SK-N-DZ (cell line): ENCODE measurements at places on chromosomes 5 and 9.

DNA sequence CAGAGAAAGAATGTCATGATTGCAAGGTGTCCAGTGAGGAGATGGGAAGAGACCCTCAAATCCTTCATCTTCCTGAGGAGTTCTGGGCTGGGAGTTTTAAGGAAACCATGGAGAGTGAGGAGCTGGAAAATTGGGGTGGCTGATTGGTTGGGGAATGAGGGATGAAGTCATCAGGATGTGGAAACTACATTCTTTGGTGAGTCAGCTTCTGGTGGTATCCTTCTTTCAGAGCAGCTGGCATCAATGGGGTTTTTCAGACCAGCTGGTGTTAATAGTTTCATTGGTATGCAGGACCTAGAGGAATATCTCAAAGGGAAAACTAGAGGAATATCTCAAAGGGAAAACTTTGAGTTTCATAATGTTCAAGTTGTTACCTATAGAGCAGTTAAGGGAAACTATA lies 45.2 kb downstream of the RNF180 start:
- no peak for DNase-seq

DNA sequence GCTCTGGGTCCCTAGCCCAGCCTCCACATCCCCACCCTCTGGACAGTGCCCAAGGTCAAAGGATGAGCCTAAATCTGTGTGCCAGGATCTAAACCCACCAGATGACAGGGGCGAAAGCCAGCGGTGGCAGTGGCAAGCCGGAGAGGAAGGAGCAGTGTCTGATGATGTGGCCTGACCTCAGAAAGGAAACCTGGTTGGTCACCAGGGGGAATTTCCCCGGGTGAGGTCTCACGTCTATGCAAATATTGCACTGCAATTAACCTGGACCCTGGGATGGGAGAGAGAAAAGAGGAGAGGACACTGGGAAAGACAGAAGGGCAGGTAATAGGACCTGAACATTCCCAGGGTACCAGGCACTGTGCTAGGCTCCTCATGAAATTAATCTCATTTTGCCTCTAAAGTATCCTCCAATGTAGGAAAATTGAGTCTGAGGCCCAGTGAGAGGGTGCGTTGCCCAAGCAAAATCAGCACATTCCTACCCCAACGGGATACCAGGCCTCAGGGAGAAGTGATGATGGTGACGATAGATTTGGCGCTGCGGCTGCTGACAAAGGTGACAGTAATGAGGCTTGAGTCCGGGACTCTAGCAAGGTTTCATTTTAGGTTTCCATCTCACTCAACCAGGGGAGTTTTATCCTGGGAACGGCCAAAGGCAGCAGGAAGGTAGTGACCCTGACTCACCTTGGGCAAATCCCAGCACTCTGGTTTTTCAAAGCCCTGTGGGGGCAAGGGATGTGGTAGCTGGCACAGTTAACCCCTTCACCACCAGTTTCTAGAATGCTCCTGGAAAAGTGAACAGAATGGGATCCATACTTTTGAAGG lies 13.4 kb upstream of the TNIP1 start:
- DNase-seq = no peak

- DNase-seq = no peak
Observed at GRCh38 chr9:35741740-35742139, 7.3 kb downstream of the GBA2 start.

DNA sequence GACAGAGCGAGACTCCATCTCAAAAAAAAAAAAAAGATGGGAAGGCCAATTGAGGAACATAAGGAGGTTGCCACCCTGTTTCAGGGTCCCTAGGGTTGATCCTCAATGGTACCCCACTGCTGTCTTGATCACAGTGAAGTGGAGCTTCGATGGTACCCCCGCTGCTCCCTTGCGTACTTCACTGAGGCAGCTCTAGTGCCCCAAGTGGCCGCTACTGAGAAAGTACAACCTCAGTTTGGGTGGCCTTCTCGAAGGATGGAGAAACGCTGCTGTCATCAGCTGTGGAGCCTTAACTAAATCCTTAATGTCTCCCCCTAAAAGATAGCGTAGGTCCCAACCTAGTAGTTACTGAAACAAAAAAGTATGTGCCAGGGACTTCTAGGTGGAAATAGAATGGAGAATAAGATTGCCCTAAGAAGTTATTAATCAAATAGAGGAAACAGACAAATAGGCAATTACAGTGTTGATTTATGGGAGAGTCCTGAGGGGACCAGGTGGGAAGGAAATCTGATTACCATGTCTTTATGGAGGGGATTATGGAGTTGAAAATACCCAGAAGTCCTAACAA lies 6.3 kb downstream of the TESK1 start:
- DNase-seq = peak; percentile 60

DNA sequence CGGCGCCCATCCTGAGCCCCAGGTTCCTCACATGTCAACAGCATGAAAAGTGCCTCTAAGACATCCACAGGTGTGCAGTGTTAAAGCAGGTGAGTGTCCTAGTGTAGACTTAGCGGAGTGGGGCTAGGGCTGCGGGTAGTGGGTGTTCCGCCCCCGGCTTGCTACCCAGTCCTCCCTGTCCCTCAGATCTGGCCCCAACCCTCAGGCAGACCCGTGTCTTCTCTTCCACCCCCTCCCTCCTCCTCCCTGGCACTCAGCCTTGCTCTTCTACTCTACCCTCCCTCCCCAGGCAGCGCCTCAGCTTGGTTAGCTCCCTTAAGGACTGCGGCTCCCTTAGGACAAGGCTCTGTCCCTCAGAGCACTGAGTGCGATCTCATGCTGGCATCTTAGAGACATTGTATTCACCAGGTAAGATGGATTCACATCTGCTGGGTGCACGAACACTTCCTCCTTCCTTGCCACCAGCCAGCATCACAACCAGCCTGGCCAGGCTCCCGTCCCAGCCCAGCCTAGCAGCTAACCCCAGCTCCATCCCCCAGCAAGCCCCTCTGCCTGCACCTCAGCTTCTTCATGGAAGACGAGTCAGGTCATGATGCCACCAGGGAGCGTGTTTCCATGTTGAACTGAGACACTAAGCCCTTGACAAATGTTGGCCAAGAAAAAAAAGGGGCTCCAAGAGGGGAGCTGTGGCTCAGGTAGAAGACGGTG lies 46.8 kb downstream of the NSUN2 start:
- DNase-seq = no peak

GRCh38 chr9:88291856-88292255 lies 96.4 kb upstream of the SPIN1 start:
- DNase-seq = no peak

DNA sequence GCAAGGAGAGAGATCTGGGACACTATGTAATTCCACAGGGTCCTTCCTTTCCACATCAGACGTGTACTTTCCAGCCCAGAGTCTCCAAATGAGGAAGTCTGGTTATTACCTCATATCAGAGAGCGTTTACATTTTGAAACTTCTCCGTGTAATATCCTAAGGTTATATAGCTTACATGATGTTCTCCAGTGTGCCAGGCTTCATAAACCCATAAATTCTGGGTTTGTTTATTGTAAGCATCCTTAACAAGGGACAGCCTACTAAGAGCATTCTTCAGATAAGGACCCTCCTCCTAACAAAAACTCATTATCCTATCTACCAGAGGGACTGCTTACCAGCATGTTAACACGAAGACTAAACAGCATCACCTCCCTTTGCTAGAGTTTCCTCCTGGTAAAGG lies 17.9 kb downstream of the SRFBP1 start:
- no peak for DNase-seq

DNA sequence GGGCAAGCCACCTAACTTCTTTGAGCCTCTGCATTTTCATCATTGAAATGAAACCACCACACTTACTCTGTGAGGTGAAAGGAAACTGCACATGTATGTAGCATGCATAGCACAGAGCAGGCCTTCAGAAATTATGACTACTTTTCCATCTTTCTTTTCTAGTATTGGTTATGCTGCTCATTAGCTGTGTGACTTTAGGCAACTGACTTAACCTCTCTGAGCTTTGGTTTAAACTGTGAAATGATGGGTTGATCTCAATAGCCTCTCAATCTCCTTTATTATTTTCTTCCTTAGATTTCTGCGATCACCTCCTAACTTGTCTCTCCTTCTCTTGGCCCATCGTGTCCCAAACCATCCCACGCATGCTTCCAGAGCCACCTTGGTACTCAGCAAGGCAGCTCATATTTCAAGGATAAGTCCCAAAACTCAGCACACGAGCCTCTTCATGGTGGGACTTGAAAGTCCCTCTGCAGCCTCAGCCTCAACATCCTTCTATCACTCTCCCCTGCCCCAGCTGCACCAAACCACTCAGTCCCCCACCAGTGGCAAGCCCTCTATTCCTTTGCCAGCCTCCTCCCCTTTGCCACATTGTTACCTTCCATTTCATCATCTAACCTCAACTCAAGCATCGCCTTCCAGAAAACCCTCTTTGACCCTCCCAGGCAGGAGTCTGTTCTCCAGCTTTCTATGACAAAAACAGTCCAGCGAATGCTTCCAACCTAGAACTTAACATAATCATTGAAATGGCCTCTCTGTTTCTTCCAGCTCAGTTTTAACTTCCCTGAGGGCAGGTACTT lies 60.3 kb upstream of the DNAH5 start:
- no peak for DNase-seq

DNA sequence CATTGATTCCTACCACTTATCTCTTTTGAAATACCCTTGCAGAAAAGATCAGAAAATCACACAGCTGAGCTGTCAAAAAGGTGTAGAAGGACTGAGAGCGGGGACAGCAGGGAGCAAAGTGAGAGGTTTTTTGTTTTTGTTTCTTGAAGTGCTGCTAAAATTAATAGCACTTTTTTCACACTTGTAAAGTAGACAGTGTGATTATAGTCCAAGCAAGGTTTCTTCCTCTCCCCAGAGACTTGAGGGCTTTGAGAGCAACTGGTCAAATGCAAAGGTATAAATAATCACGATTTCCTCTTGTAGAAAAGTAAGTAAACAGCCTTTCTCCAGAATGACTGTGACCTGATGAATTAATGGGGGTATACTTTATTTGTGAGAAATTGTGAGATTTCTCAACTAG lies 326.9 kb downstream of the ZNF608 start:
- no peak for DNase-seq

- no peak for DNase-seq
Observed at GRCh38 chr9:104094534-104095015, 466 bp downstream of the SMC2 start.

GRCh38 chr5:6804766-6805501 lies 91.7 kb downstream of the TENT4A start:
- DNase-seq = no peak

GRCh38 chr9:111815285-111816070 lies 20.7 kb upstream of the SHOC1 start:
- no peak for DNase-seq

DNA sequence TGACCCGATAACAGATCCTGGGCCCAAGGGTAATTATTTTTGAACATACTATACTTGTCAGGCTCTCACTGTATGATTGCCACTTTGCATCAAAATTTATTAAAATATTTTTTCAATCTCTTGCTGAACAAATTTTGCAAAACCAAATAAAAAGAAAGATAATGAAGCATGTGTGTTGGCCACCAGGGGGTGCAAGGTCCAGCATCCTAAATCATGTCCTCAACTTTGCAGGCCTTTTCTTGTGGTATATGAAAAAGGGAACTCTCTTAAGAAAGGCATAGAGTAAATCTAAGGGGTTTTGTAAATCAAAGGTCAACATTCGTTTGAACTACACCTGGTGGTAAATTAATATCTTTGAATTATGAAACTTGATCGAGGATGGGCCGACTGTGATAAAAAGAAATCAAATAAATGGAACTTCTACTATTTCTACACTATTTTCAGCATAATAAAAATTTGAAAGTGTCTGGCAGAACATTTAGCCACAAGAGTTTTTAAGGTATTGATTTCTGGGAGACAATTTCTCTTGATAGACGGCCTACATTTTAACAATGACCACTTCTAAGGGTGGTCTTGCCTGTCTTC lies 676.5 kb downstream of the DMRTA1 start:
- DNase-seq = peak; percentile 1

GRCh38 chr9:116623715-116624114 lies 63.4 kb upstream of the TRIM32 start:
- DNase-seq = no peak

DNA sequence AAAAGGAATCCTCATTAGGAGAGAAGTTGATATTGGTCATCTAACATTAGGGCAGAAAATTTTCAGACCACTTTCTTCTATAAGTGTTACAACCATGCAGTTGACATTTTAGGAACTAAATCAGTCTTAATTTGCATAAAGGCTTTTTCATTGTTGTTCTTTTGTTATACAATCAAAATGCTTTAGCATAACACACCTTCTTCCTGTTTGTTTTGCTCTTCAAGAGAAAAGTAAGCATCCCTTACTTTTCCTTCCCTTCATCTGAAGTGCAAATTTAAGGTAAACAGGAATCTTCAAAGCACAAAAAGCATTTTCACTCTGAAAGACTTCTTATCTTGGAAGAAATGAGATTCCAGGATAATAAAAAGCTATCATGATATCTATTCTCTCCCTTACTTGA lies 273.6 kb downstream of the PTPRD start:
- no peak for DNase-seq

DNA sequence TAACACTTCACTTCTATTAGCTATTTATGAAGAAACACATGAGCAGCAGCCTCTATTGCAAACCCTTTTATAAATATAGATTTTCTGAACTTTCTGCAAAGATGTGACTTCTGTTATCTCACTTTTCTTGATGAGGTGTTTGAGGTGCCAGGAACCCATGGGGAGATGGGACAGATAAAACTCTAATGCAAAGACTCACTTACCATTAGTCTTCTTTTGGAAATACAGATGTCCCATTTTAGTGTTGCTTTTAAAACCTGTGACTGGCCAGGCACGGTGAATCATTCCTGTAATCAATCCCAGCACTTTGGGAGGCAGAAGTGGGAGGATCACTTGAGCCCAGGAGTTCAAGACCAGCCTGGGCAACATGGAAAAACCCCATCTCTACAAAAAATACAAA lies 171.3 kb upstream of the GAS1 start:
- no peak for DNase-seq

DNA sequence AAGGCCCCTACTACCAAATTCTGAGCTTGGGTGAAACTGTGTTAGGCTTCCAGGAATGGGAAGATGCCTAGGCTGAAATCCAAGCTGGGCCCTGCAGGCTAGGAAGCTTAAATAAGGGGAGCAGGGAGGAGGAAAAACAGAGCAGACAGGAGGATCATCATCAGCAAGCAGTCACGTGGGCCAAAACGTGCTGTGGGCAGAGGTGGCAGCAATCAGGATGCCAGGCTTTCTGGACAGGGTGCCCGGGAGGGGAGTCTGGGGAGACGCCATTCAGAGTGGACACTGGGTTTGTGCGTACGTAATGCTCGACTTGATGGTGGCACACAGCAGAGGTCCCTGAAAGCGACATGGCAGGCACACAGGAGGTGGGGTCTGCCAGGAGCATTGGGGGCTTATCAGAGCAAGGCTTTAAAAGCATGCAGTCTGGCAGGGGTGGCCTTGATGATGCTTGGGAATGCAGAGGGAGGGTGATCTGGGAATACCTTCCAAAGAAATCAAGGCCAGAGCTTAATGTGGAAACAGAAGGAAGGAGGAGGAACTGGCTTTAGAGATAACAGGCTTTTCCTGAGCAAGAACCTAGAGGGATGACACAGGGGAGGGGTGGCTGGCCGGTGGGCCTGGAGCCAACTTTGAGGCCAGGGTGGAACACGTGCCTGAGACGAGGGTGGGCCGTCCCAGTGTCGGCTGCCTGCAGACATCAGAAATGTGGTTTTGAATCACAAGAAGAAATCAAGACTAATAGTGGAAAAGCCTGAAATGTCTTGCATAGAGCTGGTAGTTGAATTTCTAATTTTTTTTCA lies 212.5 kb downstream of the GADD45G start:
- DNase-seq = no peak

GRCh38 chr5:67315082-67315989 lies 118.7 kb upstream of the CD180 start:
- no peak for DNase-seq

- DNase-seq = peak; percentile 37
Observed at GRCh38 chr5:102545175-102545574, 46.4 kb upstream of the SLCO6A1 start.
